ENCODE measurements at places on chromosomes 3 and 15.

GRCh38 chr3:82012775-82013174, 251.3 kb upstream of the GBE1 start:
- no peak for DNase-seq

DNA sequence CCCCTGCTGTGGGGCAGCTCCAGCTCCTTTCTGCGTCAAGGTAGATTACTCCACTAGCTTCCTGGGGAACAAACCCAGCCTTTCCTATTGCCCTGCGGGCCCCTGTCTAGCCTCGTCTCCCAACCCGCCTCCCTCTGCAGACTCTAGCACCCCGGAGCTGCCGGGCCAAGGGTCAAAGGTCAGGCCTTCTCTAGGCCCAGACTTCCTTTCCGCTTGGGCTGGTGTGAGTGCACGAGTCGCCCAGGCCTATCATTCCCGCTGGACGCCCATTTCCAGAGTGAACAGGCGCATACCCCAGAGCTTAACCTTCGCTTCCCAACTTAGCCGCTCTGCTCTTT, 11.6 kb upstream of the ONECUT1 start:
- DNase-seq = no peak

DNA sequence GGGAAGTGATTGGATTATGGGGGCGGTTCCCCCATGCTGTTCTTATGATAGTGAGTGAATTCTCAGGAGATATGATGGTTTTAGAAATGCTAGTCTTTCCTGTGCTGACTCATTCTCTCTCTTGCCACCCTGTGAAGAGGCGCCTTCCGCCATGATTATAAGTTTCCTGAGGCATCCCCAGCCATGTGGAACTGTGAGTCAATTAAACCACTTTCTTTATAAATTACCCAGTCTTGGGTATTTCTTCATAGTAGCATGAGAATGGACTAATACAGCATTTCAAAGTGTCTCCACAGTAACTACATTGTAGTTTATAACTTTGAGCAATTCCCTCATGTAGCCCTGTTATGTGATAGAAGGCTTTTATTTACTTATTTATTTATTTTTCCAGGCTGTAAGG, 128.8 kb upstream of the CHRNA7 start:
- no peak for DNase-seq

DNA sequence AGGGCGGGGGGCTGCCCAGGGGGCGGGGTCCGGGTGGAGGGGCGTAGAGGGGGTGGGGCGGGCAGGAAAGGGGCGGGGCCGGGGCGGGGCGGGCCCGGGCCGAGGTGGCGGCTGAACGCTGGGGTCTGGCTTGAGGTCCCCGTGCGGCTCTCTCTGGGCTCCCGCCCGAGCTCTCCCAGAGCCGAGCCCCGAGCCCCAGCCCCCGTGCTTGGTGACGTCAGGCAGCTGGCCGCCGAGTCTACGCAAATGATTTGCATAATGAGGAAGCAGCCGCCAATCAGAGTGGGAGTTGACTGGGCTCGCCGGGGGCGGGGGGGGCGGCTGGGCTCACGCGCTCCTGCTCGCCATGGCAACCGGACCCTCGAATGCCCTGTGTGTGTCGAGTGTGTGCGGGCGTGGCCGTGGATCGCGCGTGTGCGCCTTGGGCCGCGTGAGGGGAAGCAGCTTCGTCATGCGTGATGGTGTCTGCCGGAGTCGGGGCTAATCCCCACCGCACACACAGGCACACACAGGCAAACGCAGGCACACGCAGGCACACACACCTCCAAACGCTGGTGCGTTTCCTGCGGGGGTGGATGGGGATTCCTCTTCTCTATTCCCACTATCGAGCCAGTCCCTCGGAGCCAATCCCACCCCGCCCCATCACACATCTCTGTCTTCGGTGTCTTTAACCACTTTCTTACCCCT, at the start of gene CELF6:
CELF6 (minus strand) TSS at position 173 of the 687 bp plus-strand sequence. CDS start 283 bp downstream, outside the sequence.
- DNase-seq = peak; percentile 87

DNA sequence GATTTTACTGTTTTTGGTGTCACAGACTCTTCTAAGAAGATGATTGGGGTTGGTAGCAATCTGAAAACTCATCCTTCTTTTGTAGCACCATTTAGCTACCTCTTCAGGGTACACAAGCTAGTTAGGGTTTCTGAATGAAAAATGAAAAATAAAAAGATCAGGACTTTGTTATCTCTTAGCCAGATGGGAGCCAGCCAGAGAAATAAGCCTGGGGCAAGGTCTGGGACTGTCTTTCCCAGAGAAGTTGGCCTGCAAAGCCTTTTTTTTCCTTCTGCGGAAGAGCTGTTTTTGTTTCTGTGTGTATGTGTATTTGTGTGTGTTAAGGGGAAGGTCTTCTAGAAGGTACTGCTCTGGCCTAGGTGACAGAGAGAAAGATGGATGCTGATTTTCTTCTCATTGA, 150.7 kb upstream of the AGTR1 start:
- DNase-seq = no peak

DNA sequence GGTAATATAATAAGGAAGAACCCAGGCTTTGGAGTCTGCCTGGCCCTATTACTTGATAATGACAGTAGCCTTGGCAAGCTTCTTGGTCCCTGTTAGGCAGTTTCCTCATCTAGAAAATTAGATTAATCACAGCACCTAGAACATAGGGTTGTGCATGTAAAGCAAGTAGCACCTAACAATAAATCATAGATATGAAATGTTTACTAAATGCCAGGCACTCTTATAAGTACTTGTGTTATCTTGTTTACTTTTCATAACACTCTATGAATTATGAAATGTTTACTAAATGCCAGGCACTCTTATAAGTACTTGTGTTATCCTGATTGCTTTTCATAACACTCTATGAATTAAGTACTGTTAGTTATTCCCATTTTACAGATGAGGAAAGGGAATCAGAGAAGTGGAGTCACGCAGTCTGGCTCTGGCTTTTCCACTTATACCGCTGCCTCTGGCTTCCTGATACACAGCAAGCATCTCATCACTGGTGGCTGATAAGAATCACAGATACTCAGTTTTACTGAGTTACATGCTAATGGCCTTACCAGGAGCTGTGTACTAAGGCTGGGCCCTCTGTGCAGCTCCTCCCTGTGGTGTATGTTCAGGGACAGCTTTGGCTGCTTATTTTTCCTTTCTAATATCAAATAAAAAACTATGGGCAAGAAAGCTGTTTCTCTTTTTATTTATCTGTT, 123.4 kb downstream of the FEZF2 start:
- no peak for DNase-seq

GRCh38 chr15:25801586-25802284, 61.4 kb downstream of the ATP10A start:
- no peak for DNase-seq

GRCh38 chr15:57370929-57371328, 5.4 kb upstream of the CGNL1 start:
- no peak for DNase-seq

GRCh38 chr15:48565560-48566482, 79.7 kb downstream of the FBN1 start:
- DNase-seq = no peak

- DNase-seq = no peak
Measured at GRCh38 chr15:63030101-63030551, 12.4 kb upstream of the TPM1 start.

GRCh38 chr15:82393671-82394070, 35.9 kb upstream of the GOLGA6L9 start:
- no peak for DNase-seq

- DNase-seq = no peak
Measured at GRCh38 chr3:9682096-9682495, 21.5 kb upstream of the CPNE9 start.

DNA sequence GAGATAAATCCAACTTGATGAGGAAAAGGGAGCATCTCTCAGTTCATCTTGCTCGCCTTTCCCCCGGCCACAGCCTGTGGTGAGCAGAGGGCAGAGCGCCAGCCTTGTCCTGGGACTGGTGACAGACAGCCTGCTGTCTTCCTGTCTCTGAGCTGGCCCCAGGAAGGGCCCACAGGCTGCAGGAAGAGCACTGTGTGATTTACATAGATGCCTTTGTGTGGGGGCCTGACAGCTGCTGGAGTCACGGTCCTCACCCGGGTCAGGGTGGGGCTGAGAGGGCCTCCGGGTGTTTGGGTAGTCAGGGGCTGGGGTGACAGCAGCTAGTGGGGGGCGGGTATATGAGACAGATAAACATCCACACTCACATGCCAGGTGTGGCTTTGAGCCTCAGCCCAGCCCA, 29.3 kb downstream of the PLA2G4D start:
- DNase-seq = no peak

GRCh38 chr3:53235545-53235944, 20.3 kb downstream of the TKT start:
- no peak for DNase-seq

DNA sequence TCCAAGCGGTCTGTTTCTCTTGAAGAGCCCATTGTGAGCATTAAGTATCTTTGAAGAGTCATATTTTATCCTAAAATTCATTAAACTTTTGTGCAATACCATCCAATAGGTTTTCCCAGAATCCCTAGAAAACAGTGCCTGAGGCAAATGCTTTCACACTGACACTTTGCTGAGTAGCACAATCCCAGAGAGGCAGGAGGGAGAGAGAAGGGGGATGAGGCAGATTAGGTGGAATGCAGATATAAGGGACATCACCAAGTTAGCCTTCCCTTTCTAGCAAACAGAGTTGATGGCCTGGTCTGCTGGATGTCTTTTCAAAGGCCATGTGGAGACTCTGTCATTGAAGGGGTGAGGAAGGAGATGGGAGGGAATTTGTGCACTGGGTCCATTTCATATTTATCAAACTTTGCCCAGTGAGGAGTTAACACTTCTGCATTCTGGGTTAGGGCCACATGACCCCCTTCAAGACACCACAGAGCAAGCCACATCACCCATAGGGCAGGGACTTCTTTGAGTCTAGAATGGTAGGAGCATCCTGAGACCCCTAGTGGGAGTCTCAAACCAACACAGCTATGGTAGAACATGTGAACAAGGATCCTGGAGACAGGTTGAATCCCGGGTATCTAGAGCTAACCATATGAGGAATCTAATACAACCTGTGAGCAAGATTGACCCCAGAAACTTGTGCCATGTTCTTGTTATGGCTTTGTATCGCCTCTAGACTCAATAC, 32.0 kb upstream of the SEMA6D start:
- DNase-seq = no peak

DNA sequence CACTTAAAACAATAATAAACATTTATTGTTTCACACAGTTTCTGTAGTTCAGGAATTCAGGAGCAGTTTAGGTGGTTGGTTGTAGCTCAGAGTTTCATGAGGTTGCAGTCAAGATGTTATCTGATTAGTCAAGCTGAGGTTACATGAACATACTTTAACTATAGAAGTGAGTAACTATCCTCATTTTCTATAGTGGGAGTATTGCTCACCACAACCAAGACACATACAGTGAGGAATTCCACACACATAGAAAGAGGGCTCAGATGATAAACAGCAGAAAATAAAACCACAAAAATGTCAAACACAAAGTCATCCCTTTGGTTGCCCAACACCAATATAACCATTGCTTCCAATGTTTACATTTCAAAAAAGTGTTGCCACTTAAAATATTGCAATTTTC, 13.6 kb downstream of the SCN11A start:
- DNase-seq = no peak

DNA sequence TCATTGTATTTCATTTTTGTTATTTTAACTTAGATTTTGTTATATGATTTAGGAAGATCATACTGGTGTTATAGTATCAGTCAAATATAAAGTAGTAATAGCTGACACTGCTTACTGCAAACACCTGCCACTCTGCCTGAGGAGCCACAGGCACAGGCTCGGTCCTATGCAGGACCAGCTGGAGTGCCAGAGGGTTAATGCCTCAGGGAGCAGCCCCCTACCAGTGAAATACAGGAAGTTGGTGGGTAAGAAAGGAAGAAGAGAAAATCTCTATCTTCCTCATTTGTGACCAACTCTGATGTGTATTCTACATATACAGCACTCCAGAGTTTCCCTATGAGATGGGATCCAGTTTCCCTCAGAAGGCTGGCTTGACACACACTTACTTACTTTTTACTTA, 593.3 kb downstream of the UNC13C start:
- DNase-seq = no peak

- peak; percentile 45 for DNase-seq
Measured at GRCh38 chr15:100873029-100873677, 6.5 kb upstream of the ALDH1A3 start.

GRCh38 chr3:103499967-103500366, 1065.2 kb downstream of the ZPLD1 start:
- DNase-seq = no peak

DNA sequence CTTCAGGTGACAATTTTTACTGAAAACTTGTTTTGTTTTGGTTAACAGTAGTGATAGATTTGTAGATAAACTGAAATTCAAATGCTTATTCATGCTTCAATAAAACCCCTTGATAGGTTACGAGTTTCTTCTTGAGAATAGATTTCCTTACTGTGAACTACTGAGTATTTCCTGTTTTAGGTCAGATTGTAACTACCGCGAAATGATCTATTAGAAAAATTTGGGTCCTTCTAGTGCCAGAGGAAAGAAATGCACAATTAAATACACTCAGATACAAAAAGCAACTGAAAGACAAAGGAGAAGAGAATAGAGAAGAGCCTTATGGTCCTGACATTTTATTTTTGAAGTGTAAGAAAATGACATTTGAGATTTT, 251.7 kb upstream of the TBL1XR1 start:
- DNase-seq = no peak

- DNase-seq = no peak
Measured at GRCh38 chr3:152835601-152836102, 721 bp downstream of the P2RY1 start.

DNA sequence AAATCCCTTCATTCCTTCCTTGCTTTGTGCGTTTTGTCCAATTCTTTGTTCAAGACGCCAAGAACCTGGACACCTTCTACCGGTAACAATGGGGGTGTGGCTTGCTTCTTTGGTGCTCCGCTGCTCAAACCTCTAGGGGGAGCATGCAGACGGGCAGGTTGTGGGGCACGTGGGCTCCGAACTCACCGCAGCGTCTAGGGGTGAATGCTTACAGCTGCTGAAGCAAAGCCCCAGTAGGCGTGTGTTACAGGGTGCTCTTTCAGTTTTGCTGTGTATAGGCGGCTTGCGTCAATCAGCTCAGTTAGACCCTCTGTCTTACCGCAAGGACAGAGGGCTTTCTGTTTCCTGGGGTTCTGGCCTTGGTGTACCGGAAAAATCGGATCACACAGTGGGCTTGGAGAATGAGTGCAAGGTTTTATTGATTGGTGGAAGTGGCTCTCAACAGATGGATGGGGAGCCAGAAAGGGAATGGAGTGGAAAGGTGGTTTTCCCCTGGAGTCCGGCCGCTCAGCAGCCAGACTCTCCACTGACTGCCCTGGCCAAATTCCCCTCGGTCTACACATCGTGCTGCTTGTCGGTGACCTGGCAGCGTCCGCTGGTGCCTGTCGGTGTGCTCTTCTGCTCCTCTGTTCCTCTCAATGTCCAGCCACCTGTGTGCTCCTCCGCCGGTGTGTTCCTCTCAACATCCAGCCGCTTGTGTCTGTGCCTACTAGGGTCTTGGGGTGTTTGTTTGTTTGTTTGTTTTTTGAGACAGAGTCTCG, 1.2 kb upstream of the LRRC34 start:
- peak; percentile 13 for DNase-seq

- DNase-seq = no peak
Measured at GRCh38 chr15:38678281-38678680, 113.7 kb upstream of the RASGRP1 start.

- no peak for DNase-seq
Measured at GRCh38 chr15:72195101-72195511, 2.5 kb downstream of the GRAMD2A start.

GRCh38 chr3:58009749-58010535, 1.7 kb downstream of the FLNB start:
- no peak for DNase-seq

- no peak for DNase-seq
Measured at GRCh38 chr3:119293871-119294695, at the start of gene ARHGAP31. Gene ARHGAP31, plus strand, starts transcription at chr3:119294383. Its CDS starts 522 bp downstream, at chr3:119294905.

- DNase-seq = no peak
Measured at GRCh38 chr3:188553569-188553968, 399.6 kb downstream of the LPP start.

- DNase-seq = peak; percentile 40
Measured at GRCh38 chr3:194205675-194206133, 69.8 kb downstream of the HES1 start.

All from NCI-H1930 (cell line).